ENCODE measurements at places on chromosomes 1 and 21. TPM values are rescaled to one million over a fixed set of nuclear protein-coding genes. Genes with fewer than 3 reads are reported as not detected.

GRCh38 chr1:88140325-88140724, 543.7 kb upstream of the PKN2 start:
- no peak for DNase-seq

DNA sequence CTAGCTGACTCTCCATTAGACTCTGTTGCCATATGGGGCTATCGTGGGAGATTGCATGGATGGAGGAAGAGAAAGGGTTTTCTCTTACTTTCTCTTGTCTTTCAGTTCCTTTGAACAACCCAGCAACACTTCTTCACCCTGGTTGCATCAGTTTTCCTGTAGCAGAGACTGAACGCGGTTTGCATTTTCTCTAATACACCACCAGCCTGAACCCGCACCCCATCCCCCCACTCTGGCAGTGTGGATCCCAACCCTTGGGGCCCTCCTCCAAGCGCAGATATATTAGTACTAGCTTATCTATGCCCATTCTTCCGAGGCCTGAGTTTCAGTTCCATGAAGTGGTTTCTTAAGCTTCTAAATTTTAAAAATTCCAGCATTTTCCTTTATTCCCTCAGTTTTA, 12.6 kb downstream of the DR1 start:
- no peak for DNase-seq

- peak; percentile 72 for DNase-seq
Measured at GRCh38 chr1:226882631-226883409, 12.4 kb downstream of the PSEN2 start.

DNA sequence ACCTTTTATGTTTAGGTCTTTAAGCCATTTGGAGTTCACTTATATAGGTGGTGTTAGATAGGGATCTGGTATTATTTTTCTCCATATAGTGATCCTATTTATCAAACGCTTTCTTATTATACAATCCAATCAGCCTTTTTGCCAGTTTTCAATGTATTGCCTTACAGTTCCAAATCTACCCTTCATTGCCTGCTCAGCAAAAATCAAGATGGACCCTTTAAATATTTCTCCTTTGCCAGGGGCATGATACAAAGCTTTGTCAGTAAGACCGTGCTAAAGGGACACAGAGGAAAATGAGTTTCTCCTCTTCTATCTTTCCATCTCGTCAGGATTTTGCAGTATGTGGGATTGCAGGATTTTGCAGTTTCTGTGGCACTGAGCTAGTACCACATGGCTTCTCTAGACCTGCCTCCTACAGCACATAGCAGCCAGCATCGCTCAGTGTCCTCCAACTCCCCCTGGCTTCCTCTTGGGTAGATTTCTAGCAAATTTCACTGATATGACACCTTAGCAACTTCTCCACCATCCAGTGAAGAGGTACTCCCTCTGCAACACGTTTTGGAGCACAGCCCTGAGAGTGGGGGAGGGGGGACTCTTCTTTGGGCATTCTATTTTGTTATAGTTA, 22.5 kb upstream of the CAP1 start:
- DNase-seq = no peak

PACC1 gene
- total RNA-seq = 14.2 TPM

SLAMF9 gene
- total RNA-seq = not detected

All from natural killer cell (primary cell).